ENCODE measurements at places on chromosomes 3 and 15.

GRCh38 chr3:2423143-2423542 is 324.5 kb downstream of the CNTN4 start:
- no peak for DNase-seq

- DNase-seq, result no peak
Observed at GRCh38 chr15:42118650-42119445, 24.5 kb upstream of the PLA2G4D start.

GRCh38 chr3:40978442-40978841 is 220.9 kb upstream of the CTNNB1 start:
- no peak for DNase-seq

GRCh38 chr3:9109568-9109914 is 139.9 kb downstream of the SRGAP3 start:
- no peak for DNase-seq

DNA sequence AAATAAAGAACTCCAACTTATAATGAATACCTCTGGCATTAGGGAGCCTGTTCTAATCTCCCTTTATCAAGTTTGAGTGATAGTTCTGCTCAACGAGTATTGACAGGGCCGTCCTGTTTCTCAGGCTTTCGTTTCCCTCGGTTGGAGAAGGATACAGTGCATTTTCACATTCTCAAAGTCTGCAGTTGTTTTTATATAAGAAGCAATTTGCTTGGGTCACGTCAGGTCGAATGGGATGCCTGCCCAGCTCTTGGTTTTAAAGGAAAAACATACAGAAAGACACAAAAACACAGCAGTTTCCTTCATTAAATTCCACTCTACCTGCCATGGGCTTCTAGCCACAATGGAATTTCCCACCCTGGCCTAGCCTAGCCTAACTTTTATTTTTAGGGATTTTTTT is 366.3 kb downstream of the TIGIT start:
- DNase-seq, result no peak

DNA sequence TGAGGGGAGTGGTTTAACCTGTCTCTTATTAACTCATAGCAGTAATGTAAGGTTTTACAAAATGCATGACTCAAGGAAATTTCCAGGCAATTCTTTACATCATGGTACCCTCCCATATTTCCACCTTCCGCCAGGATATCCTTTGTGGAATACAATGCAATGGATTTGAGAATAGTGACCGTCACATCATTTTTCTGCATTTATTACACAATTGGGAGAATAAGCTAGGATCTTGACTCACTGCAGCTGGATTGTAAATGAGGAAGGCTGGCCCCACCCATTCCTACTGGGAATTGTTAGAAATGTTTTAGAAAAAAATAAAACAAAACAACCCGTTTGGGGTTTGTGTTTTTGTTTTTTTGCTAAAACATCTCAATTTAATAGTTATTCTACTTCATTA is 97.4 kb downstream of the IMPG2 start:
- DNase-seq, result no peak

- DNase-seq, result no peak
Observed at GRCh38 chr3:31762097-31762764, 218.8 kb downstream of the OSBPL10 start.

DNA sequence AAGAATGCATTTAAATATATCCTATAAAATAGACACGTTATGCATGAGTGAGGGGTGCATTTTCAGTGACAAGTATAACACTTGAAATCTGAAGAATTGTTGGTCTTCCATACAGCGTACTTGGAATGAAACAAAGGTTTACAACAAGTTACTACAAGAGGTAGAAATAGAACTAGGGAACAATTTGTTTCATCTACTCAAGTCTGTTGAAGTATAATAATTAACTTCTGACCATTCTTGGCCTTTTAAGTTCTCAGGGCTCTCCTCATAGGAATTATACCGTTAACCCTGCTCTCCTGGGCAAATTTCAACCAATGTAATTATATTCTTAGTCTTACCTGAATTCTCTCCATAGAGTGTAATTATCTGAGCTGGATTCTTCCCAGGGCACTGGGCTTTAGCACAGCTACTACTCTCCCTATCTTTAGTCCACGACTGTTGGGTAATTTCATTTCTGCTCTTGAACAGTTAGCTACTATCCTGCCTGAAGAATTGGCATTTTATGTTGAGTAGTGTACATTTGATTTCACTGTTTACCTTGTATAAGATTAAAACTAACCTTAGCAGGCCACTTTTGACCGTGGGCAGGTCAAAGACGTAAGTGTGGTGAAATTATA is 100.6 kb downstream of the UBE2E2 start:
- no peak for DNase-seq

- DNase-seq, result peak; percentile 40
Observed at GRCh38 chr3:193564012-193564411, 9.3 kb upstream of the ATP13A4 start.
